CD8-positive, alpha-beta memory T cell (primary cell): ENCODE measurements at places on chromosomes 5 and 9. TPM values are rescaled to one million over a fixed set of nuclear protein-coding genes. Genes with fewer than 3 reads are reported as not detected.

UBE2D2 gene
- total RNA-seq, result 274 TPM

GRCh38 chr5:78627175-78627574, 21.4 kb downstream of the LHFPL2 start:
- H3K4me3 ChIP-seq, result no peak overlapping the region
- no peaks in the 10 kb centered on the region for H3K27me3 ChIP-seq
- H3K27ac ChIP-seq, result no peak overlapping the region
- H3K36me3 ChIP-seq, result no peaks in the 10 kb centered on the region
- no peaks in the 10 kb centered on the region for H3K4me1 ChIP-seq

DNA sequence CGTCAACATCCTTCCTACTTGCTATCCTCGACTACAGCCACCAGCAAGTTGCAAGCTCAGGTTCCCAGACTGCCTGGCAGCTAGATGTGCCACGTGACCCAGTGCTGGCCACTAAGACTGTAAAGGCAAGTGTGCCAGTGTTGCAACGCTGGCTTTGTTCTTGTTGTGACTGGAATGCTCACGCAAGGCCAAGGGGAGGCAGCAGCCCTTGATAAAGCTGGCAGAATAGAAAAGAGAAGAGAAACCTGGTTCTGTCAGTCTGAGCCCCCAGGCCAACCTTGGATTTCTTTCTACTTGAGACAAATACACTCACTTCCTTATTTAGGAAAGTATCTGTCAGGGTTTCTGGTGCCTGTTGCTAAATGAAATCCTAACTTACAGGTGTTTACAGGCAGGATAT, 113.0 kb downstream of the KLHL3 start:
- no peak overlapping the region for H3K4me3 ChIP-seq
- H3K4me1 ChIP-seq, result no peaks in the 10 kb centered on the region
- peaks cover 12% of the 10 kb centered on the region for H3K36me3 ChIP-seq
- no peak overlapping the region for H3K27ac ChIP-seq
- H3K27me3 ChIP-seq, result no peaks in the 10 kb centered on the region
- DNase-seq, result no peak

DNA sequence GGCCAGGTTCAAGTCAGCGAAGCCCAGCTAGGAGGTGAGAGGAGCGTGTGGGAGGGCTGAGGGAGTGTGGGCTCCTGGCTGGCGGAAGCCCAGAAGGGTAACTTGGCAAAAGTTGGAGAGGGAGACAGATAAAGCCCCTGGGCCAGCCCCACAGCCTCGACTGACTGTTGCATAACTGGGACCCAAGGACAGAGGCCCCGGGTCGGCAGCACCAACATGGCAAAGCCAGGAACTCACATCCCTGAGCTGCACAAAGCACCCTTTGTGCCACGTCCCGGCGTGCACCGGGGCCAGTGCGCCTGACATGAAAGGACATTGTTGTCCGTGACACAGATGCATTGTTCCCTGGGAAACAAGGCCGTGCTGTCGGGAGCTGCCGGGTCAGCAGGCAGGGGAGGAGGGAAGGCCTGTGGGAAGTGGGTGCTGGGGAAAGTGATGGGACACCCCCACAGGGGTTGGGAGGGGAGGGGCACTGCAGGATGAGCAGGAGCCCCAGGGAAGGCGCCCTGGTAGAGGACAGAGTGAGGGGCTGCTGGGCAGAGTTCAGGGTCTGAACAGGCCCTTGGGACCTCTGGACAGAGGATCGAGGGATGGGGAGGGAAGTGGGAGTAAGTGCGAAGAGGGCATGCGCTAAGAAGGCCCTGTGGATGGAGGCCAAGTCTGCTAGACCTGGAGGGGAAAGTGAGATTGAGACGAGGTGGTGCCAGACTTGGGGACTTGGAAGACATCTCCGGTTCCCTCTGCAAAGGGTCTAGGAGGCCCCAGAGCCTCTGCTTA, 13.0 kb upstream of the DPM2 start:
- H3K27me3 ChIP-seq, result no peaks in the 10 kb centered on the region
- no peak overlapping the region for H3K4me3 ChIP-seq
- DNase-seq, result no peak
- H3K4me1 ChIP-seq, result peaks cover 75% of the 10 kb centered on the region
- peaks cover 49% of the 10 kb centered on the region for H3K36me3 ChIP-seq

- no peak overlapping the region for H3K27ac ChIP-seq
- H3K4me1 ChIP-seq, result no peaks in the 10 kb centered on the region
- H3K4me3 ChIP-seq, result no peak overlapping the region
- H3K36me3 ChIP-seq, result no peaks in the 10 kb centered on the region
- no peaks in the 10 kb centered on the region for H3K27me3 ChIP-seq
These were observed 28.4 kb downstream of the GZMK start for GRCh38 chr5:55052383-55052931.
